ENCODE measurements at places on chromosomes 13 and 19. TPM values are rescaled to one million over a fixed set of nuclear protein-coding genes. Genes with fewer than 3 reads are reported as not detected.

Gene IGFL4
- not detected for total RNA-seq

Gene ZNF729
- not detected for total RNA-seq

Gene ZNF581
- 7.3 TPM for total RNA-seq

Gene ZNF724
- total RNA-seq, result 0.84 TPM

Gene KLK14
- not detected for total RNA-seq

Gene SLC1A5
- total RNA-seq, result 6.2 TPM

Gene LILRA5
- total RNA-seq, result 8.7 TPM

Gene HIPK4
- not detected for total RNA-seq
